ENCODE measurements at places on chromosomes 7 and 10.

DNA sequence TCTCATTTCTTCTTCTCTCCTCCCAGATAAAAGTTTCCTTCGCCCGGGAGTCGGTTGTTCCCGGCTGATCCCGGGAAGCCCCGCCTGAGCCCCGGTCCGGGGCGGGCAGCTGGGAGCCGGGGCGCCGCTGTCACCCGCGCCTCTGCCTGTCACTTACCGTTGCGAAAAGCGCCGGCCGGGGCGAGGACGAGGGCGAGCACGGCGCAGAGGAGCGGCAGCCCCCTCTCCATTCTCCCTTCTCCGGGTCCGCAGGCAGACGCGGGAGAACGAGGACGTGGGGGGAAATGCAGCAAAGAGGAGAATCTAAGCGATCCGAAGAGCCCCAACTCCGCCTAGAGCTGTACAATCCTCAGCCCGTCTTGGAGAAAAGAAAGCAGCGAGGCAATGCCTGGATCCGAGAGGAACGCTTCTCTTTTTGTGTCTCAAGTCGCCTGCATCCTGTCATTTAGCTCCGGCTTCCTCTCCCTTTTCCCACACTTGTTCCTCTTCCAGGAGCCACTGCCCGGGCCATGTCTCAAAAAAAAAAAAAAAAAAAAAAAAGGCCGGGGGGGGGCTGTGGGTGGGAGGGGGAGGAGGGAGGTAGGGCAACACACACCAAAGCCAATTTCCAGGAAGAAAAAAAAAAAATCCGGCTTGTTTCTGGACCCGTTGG, at the start of gene NRP1:
NRP1 (minus strand) TSS at position 515 of the 652 bp plus-strand sequence; CDS start at position 230, 285 bp downstream.
- no peak for DNase-seq

- no peak for DNase-seq
Measured at GRCh38 chr10:131842351-131843088, 58.3 kb upstream of the PPP2R2D start.

DNA sequence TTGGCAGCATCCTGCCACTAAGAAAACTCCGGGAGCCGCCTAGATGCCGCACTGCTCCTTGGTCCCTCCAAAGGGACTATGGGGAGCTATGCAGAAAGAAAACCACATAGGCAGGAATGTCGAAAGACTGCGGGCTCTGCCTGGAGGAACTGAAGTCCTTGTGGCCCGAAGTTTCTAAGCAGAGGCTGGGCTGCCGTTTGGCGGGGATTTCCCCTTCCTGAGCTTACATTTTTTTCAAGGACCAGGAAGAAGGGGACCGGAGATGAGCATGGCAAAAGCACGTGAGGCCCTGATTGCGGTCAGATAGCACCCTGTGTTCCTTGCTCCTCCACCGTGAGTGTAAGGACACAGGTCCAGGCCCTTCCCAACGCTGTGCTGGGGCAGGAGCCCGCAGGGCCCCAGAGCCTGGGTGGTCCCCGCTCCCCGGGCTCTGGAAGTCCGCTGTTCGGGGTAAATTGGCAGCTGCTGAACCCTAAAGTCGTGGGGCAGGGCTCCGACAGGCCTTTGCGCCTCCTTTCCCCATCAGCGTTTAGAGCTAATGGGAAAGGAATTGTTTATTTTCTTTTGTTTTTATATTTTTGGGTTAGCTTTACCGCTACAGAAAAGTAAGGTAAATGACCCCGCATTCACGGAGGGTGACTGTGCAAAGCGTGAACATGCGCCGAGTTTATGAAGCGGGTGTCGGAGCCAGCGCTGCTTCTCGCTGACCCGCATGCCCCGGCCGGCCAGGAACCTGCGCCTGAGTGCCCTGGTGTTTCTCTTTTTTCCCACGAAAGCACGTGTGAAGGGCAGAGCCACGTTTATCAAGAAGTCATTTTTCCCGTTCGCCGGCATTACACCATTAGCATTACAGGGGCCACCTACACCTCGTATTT, 356.5 kb upstream of the ZNF32 start:
- no peak for DNase-seq

GRCh38 chr7:152673897-152674296, 2.0 kb downstream of the XRCC2 start:
- no peak for DNase-seq

DNA sequence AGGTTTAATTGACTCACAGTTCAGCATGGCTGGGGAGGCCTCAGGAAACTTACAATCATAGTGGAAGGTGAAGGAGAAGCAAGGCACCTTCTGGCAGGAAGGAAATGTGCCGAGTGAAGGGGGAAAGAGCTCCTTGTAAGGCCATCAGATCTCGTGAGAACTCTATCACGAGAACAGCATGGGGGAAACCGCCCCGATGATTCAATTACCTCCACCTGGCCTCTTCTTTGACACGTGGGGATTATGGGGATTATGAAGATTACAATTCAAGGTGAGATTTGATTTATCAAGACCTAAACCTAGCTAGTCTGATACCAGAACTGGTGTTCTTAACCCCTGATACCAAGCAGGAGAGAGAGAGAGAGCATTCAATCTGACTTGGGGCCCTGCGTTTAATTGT, 258.7 kb downstream of the PTEN start:
- DNase-seq: no peak

DNA sequence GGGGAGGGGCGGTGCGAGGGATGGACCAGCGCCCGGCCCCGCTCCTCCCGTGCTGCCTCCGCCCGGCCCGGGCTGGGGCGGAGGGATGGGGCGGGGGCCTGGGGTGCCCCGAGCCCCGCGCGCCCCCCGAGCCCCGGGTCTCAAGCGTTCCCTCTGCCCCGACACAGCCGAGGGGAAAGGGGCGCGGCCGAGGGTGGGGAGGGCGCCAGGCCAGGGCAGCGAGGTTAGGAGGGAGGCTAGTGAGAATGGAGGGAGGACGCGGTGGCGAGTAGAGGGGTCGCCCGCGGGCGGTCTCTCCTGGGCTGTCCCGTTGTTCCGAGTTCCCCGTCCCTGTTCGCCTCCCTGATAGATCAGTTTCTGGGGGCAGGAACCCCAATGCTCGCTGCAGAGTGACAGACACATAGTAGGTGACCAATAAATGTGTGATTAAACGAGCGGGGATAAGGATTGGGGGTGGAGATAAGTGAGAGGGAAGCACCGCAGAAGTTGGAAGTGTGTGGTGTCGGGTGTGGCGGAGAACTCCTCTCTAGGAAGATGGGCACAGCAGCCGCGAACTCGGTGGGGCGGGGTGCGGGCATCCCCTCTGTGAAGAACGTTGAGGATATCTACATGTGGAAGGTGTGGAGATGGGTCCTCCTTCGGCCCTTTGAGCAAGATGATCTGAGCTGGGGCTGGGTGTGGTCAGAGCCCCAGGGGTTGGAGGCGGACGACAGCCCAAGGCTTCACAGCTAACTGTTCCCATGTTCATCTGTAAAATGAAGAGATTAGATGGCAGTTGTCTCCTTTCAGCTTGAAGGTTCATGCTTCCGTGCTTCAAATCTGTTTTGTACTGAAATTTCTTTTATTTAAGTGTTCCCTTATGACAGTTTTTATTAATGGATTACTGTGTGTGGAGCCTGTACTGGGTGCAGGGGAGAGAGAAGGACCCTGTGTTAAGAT, 580 bp downstream of the ZNF775 start:
- peak; percentile 62 for DNase-seq

GRCh38 chr7:148914208-148914777, 30.2 kb upstream of the EZH2 start:
- DNase-seq: peak; percentile 39
